ENCODE measurements at places on chromosomes 1 and 21.

DNA sequence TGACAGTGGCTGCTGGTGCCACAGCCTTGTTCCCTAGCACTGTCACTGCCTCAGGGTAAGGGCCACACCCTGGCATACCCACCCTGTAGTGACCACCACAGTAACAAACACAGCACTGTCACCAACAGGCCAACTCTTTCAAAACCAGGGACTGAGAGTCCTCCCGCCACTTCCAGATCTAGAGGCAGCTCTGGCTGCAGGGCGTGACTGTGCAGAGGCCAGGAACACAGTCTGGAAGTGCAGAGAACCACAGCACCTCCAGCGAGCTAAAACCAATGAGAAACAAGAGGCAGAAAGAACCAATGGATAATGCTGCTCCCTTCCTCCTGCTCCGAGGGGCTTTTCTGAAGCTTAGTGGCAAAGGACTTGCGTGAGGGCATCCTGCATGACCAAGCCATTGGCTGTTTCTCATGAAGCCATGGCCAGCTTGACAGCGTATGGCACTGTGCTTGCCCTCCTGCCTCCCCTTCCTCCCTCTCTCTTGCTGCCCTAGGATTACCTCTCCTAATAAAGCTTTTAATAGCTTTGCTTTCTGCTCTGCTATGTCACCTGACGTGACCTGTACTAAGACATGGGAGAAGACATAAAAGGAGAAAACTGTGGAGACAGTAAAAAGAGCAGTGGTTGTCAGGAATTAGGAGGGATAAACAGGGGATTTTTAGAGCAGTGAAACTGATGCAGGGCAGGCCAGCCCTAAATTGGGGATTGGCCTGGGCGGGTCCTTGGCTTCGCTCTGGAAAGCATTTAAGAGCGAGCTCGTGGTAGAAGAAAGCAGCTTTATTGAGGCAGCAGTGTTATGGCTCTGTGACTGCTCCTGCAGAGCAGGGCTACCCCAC lies 7.2 kb downstream of the PARP1 start:
- DNase-seq: no peak

DNA sequence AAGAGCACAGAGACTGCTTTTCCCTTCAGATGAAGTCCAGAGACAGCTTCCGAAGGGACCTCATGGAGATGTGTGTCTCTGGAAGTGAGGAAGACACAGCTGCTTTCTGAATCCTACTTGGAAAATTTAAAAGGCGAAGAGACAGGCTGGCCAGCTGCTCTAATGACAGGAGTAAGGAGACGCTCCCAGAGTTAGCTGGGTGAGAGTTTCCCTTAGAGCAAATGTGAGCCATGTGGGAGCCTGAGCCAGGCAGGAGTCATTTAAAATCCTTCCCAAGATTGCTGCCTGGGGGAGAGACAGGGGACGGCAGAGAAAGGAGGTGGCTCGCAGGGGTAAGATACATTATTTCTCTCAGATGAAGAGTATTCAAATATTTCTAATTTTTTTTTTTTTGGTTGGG lies 53.1 kb downstream of the ZNF326 start:
- no peak for DNase-seq

DNA sequence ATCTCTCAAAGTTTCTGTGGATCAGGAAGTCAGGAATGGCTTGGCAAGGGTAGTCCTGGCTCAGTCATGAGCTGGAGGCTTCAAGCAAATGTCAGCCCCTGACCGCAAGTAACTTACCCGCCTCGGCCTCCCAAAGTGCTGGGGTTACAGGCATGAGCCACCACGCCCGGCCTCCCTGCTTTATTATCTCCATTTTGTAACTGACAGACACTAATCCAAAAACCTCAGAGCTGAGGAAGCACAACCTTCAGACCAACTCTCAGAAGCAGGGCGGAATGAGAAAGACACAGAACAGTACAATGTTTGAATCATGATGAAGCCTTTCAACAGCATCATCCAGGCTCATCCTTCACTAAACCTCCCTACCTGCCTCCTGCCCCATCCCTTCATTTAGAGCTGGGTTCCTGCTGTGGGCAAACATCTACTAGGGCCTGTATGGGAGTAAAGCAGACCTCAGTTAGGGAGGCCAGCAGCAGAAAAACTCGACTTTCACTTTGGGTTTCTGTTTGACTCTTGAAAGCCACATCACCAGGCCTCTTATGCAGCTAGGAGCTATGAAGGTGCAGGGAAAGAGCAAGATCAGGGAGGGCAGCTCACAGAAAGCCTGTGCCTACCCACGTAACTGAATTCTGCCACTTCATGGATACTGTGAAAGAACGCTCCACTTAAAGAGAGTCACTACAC lies 84.4 kb upstream of the RAB4A start:
- DNase-seq: peak; percentile 49

GRCh38 chr1:204343802-204344201 lies 15.9 kb downstream of the PLEKHA6 start:
- DNase-seq: no peak
